CD4-positive, alpha-beta T cell (primary cell): ENCODE measurements at places on chromosomes 2 and 18. TPM values are rescaled to one million over a fixed set of nuclear protein-coding genes. Genes with fewer than 3 reads are reported as not detected.

ATG9A gene
- 105 TPM for total RNA-seq

CXCR4 gene
- 1,739 TPM for total RNA-seq

CFAP65 gene
- total RNA-seq = not detected

CFC1 gene
- total RNA-seq = not detected

CCDC121 gene
- total RNA-seq = 0.47 TPM

ARHGAP28 gene
- total RNA-seq = not detected

VIT gene
- total RNA-seq = not detected

EGR4 gene
- total RNA-seq = 0.14 TPM

GREB1 gene
- 0.31 TPM for total RNA-seq

ABCG8 gene
- not detected for total RNA-seq

CMPK2 gene
- total RNA-seq = 7.6 TPM

GPBAR1 gene
- total RNA-seq = 1.8 TPM

AKAIN1 gene
- not detected for total RNA-seq

TXNL4A gene
- total RNA-seq = 55.0 TPM

DDX1 gene
- total RNA-seq = 50.1 TPM

CCT7 gene
- total RNA-seq = 86.9 TPM

GBX2 gene
- total RNA-seq = not detected

AFG3L2 gene
- 40.4 TPM for total RNA-seq

PRSS56 gene
- total RNA-seq = not detected

RFTN2 gene
- not detected for total RNA-seq

FBLN7 gene
- total RNA-seq = 27.2 TPM

ALK gene
- total RNA-seq = not detected

ST8SIA5 gene
- total RNA-seq = not detected

PDK1 gene
- 30.0 TPM for total RNA-seq

MREG gene
- total RNA-seq = 2.8 TPM

GRP gene
- total RNA-seq = not detected

PLGLB1 gene
- total RNA-seq = 1.5 TPM

RNF149 gene
- total RNA-seq = 150 TPM
